ENCODE measurements at places on chromosomes 2 and 18.

- DNase-seq = no peak
Observed at GRCh38 chr2:153474407-153474806, 4.2 kb downstream of the RPRM start.

DNA sequence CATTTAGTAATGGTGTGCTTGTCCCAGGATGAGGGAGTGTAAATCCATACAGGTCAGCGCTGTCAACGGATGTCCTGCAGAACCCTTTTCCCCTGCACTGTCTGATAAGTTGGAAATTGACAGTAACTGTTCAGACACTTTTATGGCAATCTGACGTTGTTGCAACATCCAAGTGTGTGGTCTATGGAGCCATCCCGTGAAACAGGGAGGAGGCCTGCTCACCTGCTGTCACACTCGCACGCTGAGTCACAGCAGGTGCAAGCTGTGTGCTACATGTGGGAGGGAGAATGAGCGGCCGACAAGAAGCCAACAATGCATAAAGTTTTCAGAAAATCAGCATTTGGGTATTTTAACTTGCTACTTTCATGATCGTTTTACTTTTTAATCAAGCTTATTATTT lies 43.7 kb upstream of the RMDN2 start:
- no peak for DNase-seq

DNA sequence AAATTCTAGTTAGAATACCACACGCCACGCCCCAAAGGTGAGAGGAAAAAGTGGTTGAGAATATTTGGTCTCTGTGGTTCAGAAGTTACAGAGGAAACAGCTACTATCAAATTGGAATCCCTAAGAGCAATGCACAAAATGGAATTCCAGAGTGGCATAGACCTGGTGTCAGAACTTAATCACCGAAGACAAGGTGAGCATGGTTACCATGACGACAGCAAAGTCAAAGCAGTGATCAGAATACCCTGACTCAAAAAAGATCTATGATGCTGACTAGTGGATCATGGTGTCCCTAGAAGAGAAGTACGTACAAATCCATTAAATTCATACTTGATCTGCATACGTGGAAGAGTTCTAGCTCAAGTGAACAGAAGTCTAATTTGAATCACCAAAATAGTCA lies 14.5 kb downstream of the LRRTM4 start:
- DNase-seq = no peak

DNA sequence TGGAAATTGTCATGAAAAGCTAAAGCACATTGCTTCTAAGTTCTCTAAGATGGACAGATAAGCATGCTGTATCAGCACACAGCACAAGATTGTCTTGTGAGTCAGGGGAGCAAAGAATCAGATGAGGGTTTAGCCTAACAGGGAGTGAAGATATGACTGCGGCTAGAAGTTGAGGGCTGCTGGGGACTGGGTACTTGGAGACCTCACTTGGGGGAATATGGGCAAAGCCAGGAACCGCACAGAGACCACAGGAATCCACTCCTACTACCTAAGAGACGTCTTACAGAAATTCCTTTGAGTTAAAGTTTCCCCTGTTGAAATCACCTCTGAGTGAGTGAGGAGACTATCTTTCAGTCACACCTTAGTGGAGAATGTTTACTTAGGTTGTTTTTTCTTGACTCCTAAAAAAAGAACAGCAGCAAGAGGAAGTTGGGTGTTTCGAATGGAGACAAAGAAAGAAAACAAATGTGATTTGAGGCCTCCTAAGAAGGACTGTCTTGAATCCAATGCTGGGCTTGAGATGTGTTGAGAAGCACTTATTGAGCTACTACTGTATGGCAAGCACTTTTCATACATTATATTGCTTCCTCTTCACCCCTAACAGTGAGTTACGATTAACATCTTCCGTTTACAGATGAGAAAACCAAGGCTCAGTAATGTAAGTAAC lies 100.7 kb downstream of the ANKRD44 start:
- DNase-seq = no peak

DNA sequence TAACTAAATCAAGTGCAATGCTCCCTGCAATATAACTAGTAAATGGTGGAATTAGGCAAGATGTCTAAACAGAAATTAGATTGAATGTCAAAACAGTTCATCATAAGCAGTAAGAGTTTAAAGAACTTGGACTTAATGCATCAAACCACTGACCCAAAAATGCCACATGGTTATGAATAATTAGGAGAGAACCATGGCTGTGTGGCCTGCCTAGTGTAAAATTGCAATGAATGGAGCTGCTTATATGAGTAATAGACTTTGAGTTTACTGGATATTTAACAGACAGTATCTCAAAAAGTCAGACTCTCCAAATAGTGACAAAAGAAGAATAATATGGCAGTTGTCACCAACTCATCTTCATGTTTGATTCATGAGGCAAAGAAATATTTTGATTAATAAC lies 101.6 kb upstream of the COL5A2 start:
- no peak for DNase-seq

DNA sequence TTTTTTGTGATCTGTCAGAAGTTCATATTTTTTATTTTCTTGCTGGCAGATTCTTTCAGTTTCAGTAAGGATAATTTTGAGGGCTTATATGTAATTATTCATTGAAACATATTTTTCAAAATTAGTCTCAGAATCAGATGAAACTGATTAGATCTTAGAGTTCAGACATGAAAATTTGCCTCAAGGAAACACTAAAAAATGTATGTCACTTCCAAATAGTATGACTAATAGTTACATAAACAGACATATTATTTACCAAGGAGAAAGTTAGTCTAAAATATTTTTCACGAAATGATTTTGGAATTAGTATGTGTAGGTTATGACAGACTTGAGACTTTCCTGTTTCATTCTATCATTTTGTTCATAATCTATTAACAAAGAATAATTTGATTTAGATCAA lies 628.6 kb downstream of the CCDC85A start:
- DNase-seq = peak; percentile 67

DNA sequence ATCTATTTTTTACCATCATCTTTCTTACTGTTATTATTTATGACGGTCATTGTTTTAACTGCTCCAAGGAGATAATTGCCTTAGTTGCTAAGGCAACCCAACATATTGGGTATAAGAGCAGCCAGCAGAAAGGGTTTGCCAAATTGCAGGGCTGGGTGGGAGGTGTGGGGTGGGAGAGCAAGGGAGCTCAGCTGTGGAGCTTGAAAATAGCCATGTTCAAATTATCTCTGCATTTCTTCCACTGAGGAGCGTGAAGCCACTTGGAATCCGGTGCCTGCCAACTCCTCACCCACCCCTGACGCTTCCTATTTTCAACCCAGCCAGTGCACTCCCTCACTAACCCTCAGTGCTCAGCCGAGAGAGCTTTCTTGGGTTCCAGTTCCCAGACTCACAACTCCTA lies 60.8 kb downstream of the SETBP1 start:
- DNase-seq = no peak

DNA sequence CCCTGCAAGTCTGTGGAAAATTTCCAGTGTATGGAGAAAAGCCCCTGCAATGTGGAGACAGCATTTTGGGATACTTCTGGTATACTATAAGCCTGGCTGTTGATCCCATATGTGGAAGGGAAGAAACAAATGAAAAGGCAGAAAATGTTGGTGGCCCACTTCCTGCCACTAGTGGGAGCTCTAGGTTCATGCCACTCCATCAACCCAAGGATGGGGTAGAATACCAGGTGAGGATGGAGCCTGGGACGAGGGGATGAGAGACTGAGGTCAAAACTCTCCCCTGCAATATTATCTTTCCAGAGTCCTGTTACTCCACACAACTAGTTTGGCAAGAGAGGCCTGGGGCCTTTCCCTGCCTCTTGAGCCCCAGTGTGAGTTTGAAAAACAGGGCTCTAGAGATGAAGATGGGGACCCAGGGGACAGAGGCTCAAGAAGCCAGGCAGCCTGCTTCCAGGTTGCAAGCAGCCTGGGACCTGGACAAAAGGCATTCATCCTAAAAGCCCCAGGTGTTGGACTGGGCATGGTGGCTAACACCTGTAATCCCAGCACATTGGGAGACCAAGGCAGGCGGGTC lies 31.9 kb downstream of the BMP10 start:
- DNase-seq = no peak

Data from adipocyte (in vitro differentiated cells).